ENCODE measurements at places on chromosomes 6 and 20.

DNA sequence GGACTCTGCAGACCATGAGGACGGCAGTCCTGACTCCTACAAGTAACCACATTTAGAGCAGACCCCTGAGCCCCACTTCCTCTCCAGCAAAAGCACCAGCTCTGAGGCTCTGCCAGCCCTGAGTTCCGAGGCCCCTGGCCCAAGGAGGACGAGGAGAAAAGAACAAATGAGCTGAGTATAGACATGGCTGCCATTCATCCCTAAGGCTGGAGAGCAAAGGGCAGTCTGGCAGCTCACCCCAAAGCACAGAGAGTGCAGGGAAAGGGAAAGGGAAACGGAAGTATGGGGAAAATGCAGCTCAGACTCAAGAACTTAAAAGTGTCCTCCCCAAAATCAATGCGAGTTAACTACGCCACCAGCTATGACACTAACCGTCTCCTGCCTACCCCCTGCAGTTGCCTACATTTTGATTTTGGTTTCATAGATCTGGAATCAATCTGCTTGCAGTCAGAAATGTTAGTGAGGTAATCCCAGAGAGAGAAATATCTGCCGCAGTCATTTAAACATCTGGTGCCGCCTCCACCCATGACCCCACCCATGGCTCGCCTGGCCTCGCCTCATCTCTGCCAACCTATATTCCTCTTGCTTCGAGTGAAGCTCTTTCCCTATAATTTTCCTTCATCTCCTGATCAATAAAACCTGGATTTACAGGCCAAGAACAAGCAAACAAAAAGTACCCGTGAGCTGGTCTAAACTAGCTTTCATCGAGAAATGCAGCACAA lies 49.6 kb upstream of the AFDN start:
- DNase-seq, result no peak

- DNase-seq, result peak; percentile 82
Observed at GRCh38 chr20:23049201-23050075, at the start of gene THBD. THBD (minus strand) TSS chr20:23049672; CDS start chr20:23049504, 168 bp downstream.

GRCh38 chr20:61982191-61982950 lies 83.3 kb downstream of the TAF4 start:
- DNase-seq, result no peak

DNA sequence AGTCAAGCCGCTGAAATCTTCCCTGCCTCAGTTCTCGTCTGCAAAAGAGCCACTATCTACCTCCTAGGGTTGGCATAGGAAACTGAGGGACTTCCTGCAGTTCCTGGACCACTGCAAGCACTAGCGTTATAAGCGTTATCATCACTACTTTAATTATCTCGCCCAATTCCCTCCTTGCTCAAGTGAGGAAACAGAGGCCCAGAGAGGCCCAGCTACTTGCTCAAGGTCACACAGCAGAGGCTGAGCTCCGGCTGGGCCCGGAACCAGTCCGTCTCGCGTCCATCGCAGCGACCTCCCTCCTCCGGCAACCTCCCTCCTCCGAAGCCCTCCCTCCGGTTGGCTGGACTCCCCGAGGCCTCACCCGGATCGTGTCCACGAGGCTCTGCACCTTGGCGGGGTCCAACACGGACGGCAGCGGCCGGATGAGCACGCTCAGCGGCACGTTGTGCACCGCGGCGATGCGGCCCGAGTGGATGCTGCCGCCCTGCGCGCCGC lies 338 bp downstream of the SRXN1 start:
- no peak for DNase-seq

- DNase-seq, result no peak
Observed at GRCh38 chr20:63881451-63882226, 13.3 kb upstream of the DNAJC5 start.

DNA sequence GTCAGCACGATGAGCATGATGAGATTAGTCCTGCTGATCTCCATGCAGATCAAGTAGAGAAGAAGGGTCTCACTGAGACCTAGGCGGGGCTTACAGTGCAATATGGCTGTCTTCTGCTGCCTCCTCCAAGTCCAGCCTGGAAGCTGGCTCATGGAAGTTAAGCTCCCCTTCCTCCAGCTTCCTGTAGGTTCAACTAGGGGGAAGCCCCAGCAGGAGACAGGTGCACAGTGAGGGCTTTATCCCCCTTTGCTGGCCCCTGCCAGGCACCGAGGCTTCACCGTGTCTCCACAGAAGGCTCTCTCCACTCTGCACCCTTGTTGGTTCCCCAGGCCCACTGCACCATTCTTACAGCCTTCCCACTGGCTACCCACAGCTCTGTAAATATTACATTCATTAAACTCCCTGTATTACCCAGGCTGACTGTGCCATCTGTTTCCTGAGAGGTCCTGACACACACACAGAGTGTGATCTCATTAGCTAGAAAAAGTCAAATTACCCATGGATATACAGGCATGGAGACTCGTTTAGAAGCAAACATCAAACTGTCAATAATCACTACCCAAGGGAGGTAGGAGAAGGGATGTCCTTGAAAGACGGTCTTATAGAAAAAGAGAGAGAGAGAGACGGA lies 90.4 kb downstream of the SLC2A10 start:
- DNase-seq, result no peak

DNA sequence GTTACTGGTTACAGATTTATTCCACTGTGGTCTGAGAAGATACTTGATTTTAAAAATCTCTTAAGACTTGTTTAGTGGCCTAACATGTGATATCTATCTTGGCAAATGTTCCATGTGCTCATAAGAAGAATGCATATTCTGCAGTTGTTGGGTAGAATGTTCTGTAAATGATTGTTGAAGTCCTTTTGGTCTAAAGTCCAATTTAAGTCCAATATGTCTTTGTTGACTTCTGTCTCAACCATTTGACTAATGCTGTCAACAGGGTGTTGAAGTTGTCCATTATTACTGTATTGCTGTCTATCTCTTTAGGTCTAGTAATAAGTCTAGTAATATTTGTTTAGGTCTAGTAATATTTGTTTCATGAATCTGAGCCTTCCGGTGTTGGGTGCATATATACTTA lies 387.8 kb upstream of the RUNX2 start:
- no peak for DNase-seq

Data from right kidney (tissue), 9 donors.